ENCODE measurements at places on chromosomes 6 and 20.

- no peak for DNase-seq
Measured at GRCh38 chr6:55198715-55199114, 24.4 kb downstream of the HCRTR2 start.

GRCh38 chr20:38722683-38723016 is 1.6 kb upstream of the SLC32A1 start:
- no peak for DNase-seq

GRCh38 chr6:17269840-17270239 is 11.3 kb upstream of the RBM24 start:
- DNase-seq, result no peak

GRCh38 chr6:164695896-164696295 is 613.5 kb downstream of the C6orf118 start:
- DNase-seq, result no peak

DNA sequence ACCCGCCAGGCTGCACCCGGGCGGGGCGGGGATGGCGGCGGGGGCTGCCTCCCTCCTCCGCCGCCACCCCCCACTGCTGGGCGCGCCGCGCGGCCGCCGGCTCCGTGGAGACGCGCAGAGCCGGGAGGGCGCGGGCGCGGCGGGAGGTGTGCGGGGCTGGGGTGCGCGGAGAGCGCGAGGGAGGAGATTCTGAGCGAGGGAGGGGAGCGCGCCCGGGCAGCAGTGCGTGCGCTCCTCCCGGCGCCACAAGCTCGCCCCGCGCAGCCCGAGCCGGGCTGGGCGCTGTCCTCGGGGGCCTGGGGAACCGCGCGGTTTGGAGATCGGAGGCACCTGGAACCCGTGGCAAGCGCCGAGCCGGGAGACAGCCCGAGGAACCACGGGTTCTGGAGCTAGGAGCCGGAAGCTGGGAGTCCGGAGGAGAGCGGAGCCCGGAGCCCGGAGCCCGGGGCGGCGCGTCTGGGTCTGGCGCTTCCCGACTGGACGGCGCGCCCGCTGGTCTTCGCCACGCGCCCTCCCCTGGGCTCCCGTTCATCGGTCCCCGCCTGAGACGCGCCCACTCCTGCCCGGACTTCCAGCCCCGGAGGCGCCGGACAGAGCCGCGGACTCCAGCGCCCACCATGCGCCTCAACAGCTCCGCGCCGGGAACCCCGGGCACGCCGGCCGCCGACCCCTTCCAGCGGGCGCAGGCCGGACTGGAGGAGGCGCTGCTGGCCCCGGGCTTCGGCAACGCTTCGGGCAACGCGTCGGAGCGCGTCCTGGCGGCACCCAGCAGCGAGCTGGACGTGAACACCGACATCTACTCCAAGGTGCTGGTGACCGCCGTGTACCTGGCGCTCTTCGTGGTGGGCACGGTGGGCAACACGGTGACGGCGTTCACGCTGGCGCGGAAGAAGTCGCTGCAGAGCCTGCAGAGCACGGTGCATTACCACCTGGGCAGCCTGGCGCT is at the start of gene NTSR1:
NTSR1 (plus strand) TSS at position 246 of the 946 bp plus-strand sequence; CDS start at position 618, 372 bp downstream.
- DNase-seq, result no peak

DNA sequence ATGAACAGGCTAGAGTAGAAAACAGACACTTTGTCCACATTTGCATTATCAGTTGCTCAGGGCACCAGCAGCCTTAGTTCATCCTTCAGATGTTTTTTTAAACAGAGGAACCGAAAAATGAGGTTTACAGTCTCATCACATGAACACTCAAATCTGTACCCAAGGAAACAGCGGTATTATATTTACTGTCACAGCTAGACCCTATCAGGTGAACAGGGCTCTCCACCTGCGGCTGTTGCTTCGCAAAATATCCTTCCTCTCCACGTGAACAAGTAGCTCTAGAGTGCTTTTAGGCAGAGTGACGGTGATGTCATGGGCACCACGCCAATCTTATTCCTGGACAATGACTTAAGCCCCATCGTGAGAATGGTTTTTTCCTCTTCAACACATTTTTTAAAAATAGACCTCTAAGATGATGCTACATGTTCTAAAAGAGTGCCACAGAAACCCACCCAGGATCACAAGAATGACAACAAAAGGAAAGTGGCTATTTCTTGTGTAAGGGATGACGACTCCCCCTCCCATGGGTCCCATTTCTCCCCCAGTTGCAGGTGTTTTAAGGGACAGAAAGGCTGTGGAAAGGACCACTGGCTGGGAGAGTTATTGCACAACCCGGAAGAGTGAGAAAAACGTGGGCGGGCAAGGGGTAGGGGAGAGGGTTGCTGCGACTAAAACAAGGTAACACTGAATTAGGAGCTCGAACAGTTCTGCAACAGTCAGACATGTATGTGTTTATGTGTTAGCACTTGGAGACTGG is 77.7 kb downstream of the EFHC1 start:
- DNase-seq, result no peak

DNA sequence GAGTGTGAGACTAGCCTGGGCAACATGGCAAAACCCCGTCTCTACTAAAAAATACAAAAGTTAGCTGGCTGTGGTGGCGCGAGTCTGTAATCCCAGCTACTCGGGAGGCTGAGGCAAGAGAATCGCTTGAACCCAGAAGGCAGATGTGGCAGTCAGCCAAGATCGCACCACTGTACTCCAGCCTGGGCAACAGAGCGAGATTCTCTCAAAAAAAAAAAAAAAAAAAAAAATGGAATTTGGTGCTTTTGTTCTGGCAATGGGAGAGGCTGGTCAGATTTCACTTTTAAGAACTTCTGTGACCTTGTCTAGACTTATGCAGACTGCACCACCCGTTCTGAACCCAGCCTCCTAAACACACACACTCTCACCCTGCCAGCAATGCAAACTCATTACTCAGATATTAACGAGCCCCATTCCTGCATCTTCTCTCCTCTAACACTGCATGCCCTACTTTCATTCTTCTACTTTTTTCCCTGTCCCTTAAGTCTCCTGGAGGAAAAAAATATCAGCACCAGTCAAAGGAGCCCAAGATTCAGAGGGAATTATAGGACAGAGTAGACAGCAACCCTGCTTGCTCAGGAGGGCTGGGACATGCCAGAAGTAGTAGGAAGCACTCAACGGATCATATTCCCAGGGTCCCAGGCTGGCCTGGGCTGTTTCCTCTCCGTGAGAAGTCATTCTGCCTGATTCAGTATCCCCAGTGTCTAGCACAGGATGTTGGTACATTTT is 4.4 kb downstream of the MOCS1 start:
- no peak for DNase-seq

DNA sequence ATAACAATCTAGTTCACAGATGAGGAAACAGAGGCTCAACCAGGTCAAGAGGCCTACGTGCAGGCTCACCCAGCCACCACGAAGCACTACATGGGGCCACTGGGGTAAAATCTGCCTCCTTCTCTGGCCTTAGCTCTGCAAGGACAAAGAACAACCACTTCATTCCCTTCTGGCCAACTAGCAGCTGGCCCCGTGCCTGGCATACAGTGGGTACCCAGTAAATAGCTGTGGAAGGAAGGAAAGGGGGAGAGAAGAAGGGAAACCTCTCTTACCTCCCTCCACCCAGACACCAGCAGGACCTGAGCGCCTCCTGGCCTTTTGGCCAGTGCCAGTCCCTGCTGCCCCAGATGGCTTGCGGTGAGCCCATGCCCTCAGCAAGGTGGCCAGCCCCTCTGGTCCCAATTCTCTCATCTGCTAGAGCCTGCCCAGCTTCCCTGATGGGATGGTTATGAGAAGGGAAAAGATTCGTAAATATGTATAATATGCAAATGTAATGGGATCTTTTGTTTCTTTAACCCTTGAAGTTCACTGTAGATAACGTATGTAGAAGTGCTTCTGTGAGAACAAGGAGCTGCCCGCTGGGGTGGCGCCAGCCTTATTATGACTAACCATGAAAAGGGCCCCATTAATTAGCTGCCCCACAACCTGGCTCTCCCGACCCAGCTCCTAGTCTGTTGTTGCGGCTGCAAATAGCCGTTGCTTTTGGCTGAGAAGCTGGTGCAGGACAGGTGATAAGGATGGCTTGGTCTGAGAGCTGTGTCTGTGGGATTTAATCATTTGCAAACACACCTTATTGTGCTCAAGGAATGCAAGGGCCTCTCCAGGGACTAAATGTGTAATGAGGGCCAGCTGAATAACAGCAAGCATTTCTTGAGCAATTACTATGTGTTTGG is 62.0 kb downstream of the DLGAP4 start:
- no peak for DNase-seq

DNA sequence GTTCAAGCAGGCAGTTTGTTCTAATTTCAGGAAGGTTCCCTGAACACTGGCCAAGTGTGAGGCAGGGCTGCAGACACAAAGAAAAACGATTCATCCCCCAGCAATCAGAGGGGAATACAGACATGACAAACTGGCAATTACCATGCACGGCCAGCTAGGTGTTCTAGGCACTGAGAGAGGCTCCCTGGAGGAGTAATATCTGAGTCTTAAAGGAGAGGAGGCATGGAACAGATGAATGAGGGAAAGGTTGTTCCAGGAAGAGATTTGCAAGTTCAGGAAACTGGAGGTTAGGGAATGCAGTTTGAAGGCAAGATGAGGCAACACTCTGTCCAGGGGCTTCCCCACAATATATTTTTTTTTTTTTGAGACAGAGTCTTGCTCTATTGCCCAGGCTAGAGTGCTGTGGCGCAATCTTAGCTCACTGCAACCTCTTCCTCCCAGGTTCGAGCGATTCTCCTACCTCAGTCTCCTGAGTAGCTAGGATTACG is 11.1 kb downstream of the RRAGD start:
- DNase-seq, result no peak

- peak; percentile 53 for DNase-seq
Measured at GRCh38 chr6:29737707-29738630, 14.7 kb downstream of the HLA-F start.

DNA sequence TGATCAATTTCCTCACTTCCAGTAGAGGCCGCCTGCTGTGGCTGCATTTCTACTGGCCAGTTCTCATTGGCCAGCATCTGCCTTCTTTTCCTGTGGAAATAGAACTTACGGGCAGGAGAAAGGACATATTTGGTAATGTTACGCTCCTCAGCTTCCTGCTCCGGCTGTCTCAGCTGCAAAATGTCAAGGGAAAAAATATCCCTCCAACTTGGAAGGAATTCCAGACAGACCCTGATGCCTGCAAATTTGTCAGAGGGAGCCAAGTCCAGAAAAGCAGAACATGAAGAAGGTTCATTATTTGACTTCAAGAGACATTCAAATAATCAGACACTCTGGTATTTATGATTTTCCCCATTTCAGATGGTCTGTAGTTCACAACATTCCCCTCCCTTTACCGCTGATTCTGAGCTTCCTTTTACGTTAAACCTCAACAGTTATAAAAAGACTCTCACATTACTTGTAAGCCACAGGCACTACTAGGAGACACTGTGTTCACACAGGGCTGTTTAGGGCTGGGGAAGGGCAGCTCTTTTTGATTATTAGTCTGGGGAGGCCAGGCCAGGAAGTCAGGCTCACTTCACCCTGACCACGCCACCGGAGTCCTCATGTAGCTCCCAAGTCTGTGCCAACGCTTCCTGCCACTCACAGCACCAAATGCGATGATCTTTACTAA is 179.6 kb upstream of the CCN2 start:
- DNase-seq, result no peak

GRCh38 chr6:137248702-137249101 is 29.5 kb upstream of the IFNGR1 start:
- DNase-seq, result no peak

DNA sequence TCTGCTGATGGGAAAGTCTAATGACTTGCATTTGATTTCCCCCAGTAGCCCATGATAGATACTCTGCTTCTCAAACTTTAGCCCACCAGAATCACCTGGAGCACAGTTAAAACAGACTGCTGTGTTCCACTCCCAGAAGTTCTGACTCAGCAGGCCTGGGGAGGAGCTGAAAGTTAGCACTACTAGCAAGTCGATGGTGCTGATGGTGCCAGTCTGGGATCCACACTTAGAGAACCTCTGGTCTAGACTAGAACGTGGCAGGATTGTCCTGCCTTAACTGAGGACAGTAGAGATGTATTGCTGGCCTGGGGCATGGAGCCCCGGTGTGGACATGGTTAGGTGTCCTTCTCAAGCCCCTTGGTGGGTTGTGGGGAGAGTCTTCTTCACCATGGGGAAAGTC is 8.7 kb downstream of the TOX2 start:
- DNase-seq, result no peak

GRCh38 chr6:12426121-12426520 is 136.0 kb downstream of the EDN1 start:
- DNase-seq, result no peak

GRCh38 chr6:32046450-32047083 is 8.4 kb downstream of the CYP21A2 start:
- no peak for DNase-seq

DNA sequence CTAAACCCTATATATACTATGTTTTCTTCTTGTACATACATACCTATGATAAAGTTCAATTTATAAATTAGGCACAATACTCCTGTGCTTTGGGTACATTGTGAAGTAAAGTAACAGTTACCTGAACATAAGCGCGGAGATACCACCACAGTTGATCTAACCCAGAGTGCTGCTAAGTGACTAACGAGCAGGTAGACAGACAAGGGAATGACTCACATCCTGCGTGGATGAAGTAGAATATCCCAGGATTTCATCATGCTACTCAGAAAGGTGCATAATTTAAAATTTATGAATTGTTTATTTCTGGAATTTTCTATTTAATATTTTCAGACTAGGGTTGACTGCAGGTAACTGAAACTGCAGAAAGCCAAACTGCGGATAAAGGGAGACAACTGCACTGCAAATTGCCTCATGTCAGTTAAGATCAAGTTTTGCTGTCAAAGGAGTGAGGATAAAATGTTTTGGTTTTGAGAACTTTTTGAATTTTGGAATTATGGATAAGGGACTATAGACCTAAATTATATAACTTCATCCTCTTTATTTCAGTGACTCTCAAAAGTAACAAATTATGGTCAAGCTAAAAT is 14.4 kb downstream of the MKKS start:
- DNase-seq, result no peak

GRCh38 chr6:150865043-150865405 is 478 bp upstream of the MTHFD1L start:
- DNase-seq, result no peak

GRCh38 chr6:51675922-51676275 is 411.5 kb downstream of the PKHD1 start:
- no peak for DNase-seq

DNA sequence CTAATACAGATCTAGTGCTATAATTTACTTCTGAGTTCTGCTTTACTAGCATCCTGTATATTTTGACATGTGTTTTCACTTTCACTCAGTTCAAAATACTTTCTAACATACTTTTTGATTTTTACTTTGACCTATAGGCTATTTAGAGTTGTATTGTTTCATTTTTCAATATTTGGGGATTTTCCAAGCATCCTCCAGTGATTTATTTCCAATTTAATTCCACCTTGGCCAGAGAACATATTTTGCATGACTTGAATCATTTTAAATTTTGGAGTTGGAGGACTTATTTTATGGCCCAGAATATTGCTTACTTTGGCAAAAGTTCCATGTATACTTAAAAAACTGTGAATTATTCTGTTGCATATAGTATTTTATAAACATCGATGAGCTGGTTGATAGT is 1215.6 kb upstream of the MAP3K7 start:
- DNase-seq, result no peak

GRCh38 chr6:158506601-158507000 is 53.3 kb upstream of the TMEM181 start:
- DNase-seq, result no peak

DNA sequence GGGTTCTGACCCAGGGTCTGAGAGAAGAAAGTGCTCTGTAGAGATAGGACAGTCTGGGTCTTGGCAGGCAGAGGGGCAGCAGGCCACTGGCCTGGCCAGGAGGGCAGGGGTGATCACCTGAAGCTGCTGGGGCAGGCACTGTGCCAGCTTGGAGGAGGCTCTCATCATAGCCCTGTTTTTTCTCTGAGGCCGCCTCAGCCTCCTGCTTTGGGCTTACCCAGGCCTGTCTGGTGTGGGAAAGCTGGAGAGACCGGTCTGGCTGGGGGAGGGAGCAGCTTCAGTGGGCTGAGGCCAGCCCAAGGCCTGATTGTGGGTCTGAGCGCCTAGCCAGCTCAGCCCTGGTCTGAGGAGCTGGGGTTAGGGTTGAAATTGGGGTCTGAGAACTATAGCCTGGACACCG is 3.9 kb downstream of the LPIN3 start:
- no peak for DNase-seq

All from activated CD8-positive, alpha-beta memory T cell treated with anti-CD3 and anti-CD28 coated beads for 1 hour (primary cell).